Stimulated activated CD8-positive, alpha-beta memory T cell treated with anti-CD3 and anti-CD28 coated beads, Interleukin-7, amount 100 ng/mL, for 1 hour (primary cell): ENCODE measurements at places on chromosomes 2 and 18.

DNA sequence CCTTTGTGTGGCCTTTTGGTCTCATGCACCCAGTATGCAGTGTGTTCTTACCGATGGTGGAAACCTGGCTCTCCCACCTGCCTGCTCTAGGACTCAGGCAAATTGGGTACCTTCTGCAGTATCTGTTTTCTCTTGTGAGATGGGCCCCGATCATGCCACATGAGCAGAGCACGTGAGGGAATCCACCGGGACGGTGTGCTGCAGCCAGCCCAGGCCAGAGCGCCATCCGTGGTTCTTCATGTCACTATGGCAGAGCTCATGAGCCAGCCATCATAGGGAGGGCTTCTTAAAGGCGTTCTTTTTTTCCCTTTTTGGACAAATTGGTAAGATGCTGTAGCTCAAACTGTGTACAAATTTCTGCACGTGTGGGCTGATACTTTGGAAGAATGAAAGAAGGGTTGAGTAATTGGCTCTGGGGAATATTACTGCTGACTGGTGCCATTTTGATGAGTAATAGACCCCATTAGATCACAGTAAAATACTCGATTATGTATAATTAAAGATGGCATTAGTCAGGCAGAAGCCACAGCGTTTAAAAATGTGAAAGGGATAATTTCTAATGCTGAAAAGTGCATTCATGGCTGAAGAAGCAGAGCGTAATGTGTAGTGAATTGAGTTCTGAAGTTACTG lies 19.2 kb downstream of the SH3RF3 start:
- DNase-seq, result no peak

GRCh38 chr2:24313744-24314632 lies 46.3 kb downstream of the ITSN2 start:
- DNase-seq, result no peak

DNA sequence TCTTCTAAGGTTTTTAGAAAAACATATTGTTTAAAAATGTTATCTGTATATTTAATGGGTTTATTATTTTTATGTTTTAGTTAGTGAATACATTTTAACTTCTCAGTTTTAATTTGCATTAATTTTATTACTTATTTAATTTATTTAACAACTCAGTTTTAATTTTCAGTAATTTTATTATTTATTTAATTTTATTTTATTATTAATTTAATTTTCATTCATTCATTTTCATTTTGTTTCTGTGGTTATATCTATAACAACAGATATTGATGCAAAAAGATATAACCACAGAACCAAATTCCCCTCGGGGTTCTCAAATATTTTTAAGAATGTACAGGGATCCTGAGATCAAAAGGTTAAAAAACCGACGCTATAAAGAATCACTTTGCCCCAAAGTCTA lies 23.0 kb downstream of the FAM237A start:
- no peak for DNase-seq

DNA sequence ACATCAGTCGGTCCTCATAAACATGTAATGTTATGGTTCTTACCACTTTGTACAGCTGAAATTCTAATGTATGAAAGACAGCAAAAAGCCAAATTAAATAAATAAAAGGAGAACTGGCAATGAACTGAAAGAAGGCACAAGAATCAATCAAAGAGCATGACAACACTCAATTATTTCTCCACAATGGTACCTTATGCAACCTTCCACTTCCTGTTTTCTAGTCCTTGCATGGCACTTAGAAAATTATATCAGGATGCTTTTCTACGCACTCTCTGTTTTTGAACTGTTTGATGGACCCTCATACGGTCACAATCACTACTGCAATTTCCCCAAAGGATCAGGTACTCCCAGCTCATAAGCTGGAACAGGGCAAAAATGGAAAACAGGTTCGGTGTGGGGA lies 81.6 kb downstream of the EPB41L3 start:
- DNase-seq, result no peak

DNA sequence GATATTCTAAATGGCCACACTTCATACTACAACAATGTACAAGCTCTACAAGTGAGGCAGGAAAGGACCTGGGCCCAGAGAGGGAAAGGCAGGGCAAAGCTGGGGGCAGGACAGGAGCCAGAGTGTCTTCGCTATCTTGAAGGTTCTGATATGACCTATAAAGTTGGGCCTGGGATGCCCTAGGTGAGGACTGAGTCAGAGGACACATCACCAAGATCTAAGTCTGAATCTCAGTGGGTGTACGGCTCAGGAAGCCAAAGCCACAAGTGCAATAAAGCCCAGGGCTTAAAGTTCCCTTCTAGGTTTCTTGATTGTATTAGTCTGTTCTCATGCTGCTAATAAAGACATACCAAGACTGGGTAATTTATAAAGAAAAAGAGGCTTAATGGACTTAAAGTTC lies 219.1 kb downstream of the ALK start:
- DNase-seq, result no peak
